ENCODE measurements at places on chromosomes 2 and 18.

DNA sequence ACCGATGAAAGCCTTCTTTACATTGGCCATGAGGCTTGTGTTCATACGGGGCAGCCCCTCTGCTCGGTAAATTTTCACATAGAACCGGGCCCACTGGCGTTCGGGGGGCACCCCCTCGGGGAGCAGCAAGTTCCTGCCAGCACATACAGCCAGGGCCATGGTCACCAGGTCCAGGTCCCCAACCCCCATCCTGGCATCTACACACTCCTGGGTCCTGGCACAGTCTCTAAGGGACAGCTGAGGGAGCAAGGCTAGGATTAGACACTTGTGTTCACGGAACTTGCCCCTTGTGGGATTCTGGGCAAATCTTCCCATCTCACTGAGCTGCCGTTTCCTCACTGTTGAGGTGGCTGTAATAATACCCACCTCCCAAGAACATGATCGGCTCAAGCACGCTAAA, 5.6 kb upstream of the OTOF start:
- no peak for DNase-seq

- DNase-seq: peak; percentile 26
These were observed 795 bp upstream of the SETBP1 start for GRCh38 chr18:44679914-44680272.

- DNase-seq: no peak
These were observed 16.6 kb upstream of the ASPRV1 start for GRCh38 chr2:69977906-69978482.

- no peak for DNase-seq
These were observed 34.3 kb downstream of the LPIN2 start for GRCh38 chr18:2978661-2979106.

- no peak for DNase-seq
These were observed 41.9 kb upstream of the ASB18 start for GRCh38 chr2:236305964-236306605.

GRCh38 chr18:72541871-72542332, 2.2 kb downstream of the CBLN2 start:
- no peak for DNase-seq

DNA sequence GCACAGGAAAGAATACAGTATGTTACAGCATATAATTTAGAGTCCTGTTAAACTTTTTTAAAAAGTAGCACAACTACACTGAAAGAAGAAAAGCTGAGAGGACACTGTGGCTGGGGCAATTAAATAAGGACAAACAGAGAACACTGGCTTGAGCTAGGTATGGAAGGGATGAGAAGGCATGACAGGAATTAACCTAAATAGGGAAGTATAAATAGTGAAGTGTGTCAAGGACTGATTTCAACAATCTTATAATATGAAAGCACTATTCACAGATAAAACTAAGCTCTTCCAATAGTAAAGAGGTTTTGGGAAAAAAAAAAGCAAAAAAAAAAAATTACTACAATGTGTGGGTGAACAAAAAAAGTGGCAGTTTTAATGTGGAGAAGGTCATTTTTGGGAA, 45.5 kb downstream of the PPP3R1 start:
- no peak for DNase-seq

- DNase-seq: no peak
These were observed 180.9 kb downstream of the SMAD2 start for GRCh38 chr18:47749600-47749973.

- DNase-seq: no peak
These were observed 13.9 kb upstream of the TANK start for GRCh38 chr2:161146209-161146775.

GRCh38 chr18:75785206-75785605, 357.7 kb upstream of the SMIM21 start:
- DNase-seq: no peak
